Stimulated activated CD4-positive, alpha-beta T cell treated with anti-CD3 and anti-CD28 coated beads, Interleukin-1b, Interleukin-23, amount 100 ng/mL, for 1 hour (primary cell): ENCODE measurements at places on chromosomes 12 and 14.

GRCh38 chr14:58954901-58955861 is 233.3 kb upstream of the DAAM1 start:
- no peak for DNase-seq

DNA sequence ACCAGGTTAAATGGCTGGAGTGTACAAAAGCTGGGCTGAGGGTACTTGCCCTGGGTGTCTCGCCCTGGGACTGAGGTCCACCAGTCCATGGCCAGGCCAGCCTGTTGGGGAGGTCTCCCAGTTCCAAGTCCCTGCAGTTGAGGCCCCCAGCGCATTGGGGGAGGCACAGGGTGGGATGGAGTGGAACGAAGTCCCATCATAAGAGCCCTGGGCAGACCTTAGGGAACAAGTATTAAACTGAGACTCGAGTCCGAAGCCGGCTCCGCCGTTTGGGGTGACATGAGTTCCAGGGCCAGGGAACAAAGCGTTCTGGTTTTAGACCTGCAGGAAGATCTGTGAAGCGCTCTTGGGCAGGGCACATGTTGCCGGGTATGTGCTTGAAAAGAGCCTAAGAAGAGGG is 84.7 kb downstream of the ALG10 start:
- no peak for DNase-seq

DNA sequence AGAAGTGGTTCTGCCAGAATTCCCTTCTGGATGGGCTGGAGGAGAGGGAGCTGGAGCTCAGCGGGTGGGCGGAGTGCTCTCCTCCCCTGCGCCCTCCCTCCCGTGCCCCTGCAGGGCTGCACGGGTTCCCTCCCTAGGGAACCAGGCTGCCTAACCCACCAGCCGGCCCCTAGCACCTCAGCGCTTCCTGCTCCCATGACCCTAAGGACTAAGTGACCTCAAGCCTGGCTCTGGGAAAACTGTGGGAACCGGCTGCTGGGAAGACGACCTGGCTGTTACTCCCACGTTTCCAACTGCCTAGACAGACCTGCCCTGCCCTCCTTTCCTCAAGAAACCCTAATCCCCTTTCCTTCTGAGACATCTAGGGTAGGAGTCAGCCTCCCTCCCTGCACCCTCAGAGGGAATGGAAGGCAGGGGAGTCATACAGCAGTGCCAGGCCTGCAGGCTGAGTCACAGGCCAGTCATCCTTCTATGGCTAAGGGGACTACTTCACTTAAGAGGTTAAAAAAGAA is 31.5 kb downstream of the SLC6A12 start:
- no peak for DNase-seq

- no peak for DNase-seq
Observed at GRCh38 chr12:27015730-27016076, 1.5 kb upstream of the TM7SF3 start.

GRCh38 chr12:67944093-67944492 is 45.2 kb upstream of the IFNG-AS1 start:
- DNase-seq, result no peak

DNA sequence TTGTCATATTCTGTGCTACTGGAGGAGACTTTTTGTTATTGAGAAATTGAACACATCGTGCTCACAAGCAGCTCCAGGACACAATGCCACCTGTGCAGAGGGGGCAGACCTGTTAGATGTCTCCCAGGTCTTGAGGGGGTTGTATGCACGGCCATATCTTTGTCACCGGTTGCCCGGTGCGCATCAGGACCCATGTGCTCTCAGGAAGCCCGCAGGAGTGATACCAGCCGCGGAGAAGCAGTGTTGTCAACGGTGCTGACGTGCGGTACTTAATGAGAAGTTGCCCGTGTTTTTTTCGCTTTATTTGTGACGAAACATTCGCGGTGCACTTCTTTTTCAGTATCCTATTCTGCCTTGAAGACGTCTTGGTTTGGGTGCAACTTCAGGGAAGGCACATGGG is 128.2 kb upstream of the RTL1 start:
- no peak for DNase-seq

DNA sequence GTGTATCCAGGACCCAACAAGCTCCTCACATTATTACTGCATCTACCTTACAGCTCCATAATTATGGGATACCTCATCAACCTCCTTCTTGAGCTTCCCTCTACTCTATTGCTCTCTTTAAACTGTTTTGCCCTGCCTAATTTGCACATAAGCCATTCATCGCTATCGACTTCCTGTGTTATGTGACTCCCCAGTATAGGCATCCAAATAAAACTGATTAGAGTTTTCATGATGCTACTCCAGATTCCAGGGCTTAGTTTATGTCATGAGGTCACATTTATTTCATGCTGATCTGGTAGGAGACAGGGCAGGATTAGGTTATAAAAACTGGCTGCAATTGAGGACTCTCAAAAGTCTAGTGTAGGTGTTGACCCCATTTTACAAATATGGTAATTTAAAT is 569.9 kb upstream of the MGAT4C start:
- DNase-seq, result no peak

DNA sequence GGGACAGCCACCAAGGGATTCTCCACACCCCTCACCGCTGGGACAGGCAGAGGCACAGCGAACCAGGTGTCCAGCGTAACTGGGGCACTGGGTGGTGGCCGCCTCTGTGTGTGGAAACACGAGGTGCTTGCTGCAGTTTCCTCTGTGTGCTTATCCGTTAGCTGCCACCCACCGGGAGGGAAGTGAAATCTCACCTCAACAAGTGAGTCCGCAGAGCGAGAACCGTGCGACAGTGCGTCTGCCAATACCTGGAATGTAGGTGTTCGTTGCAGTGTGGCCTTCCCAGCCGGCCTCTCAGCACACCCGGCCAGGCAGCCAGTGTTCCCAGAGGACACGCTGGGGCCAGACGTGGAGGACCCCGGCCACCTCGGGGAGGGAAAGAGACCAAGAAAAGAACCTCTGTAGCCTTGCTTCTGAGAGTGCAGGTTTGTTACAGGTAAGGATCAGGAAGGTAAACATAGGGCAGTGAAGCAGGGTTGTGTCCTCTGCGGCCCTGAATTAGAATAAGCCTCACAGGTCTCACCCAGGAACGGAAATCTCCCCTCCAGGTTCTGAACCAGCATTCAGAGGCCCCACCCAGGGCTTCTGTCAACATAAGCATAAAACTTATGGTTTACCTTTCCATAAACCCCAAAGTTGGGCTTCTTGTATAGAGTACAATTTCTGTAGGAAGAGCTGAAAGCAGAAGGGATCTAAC is 1.5 kb downstream of the BCL2L14 start:
- DNase-seq, result no peak

DNA sequence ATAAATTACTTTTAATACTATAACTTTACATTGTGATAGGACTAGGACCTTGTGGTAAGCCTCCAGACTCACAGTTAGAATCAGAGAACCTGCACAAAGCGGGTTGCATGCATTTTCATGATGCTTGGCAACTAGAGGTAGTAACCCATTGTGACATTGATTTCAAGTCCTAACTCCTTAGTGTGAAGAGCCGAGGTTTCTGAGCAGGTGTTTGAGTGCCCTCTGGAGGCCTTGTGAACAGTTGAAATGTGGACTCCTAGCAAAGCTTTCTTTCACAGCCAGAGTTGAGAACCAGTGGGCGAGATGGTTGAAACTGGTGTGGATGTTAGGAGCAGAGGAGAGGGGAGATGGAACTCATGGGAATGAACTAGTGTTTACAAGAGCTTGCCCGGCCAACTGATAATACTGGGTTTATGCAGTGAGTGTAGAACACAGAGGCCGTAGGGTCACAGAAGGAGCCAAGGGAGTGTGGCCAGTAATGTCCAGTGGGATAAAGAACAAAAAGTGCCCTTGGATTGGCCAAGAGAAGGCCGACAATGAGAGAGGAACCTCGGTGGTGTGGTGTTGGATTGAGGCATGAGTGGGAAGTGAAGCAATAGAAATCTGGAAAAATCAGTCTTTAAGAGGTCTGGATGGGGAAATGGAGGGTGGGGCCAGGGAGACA is 10.9 kb downstream of the ZNF664 start:
- peak; percentile 8 for DNase-seq

- no peak for DNase-seq
Observed at GRCh38 chr12:93860668-93861373, 183.6 kb downstream of the CRADD start.

GRCh38 chr14:51410897-51411296 is 170.8 kb downstream of the TMX1 start:
- DNase-seq, result no peak

DNA sequence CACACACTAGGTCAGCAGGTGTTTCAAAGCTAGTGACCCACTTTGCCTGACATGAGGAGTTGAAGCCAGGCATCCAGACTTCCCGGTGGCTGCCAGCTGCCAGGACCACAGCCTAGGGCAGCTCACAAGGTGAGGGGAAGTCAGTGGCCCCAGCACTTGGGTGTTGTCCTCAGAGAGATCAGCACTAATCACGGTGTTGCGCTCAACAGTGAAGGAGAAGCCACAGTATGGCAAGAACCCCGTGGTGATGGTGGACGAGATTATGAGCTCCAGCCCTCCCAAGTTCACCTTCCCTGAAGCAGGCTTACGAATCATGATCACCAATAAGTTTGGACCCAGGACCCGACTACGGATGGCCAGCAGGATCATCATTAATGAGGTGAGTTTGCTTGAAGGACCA is 59.9 kb upstream of the RIN3 start:
- no peak for DNase-seq

DNA sequence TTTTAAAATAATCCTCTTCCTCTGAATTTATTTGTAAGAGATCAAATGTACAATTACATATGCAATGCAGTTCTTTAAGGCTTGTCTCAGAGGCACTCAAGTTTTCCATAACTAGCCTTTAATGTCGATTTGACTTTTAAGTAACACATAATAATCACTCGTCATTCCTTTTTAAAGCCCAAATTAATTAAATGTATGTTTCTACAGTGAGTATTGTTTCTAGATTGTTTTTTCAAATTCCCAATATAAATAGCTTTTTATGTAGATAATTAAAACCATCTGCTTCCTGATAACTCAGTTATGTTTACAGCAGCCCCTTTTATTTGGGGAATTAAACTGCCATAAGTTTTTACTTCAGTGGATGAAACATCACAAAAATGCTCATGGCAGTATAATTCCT is 185.1 kb downstream of the ETNK1 start:
- no peak for DNase-seq

- no peak for DNase-seq
Observed at GRCh38 chr12:34398366-34398705, 376.0 kb downstream of the ALG10 start.

GRCh38 chr12:24304285-24304684 is 354.8 kb upstream of the SOX5 start:
- no peak for DNase-seq

- DNase-seq, result no peak
Observed at GRCh38 chr14:60845523-60845922, 111.0 kb downstream of the MNAT1 start.

DNA sequence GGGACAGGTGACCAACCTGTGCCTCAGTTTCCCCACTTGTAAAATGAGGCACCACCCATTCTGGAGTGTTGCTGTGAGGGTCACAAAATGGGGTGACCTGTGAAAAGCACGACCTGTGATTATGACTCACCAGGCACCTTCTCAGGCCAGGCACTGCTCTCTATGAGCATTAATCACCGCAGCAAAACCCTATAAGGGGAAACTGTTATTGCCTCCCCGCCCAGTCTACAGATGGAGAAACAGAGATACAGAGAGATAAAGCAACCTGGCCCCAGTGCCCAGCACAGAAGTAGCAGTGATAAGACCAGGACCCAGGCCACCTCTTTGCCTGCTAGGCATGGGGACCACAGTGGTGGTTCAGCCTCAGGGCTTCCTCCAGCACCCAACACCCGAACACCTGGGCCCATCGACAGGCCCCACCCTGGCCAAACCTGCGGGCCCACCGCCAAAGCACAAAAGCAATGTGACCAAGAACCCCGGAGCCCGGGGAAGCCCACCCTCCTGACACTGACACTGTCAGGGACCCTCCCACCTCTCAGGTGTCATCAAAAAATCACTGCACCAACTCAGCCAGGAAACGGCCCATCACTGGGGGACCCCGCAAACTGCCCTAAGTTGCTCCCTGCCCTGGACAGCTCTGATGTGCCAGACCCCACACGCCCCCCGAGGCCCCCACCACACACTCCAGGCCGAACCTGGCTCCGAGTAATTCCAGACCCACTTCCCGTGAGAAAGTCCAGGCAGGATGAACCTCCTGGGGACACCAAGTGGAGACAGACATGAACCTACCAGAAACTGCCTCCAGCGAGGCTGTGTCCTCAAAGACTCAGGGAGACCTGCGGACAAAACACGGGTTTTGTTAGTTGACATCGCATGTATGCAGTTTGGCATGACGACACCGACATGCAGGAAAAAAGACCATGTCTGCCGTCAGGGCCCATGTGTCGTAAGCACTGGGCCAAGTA is 32.4 kb downstream of the NCOR2 start:
- no peak for DNase-seq

GRCh38 chr12:50232771-50233209 is 50.5 kb downstream of the LIMA1 start:
- no peak for DNase-seq

- no peak for DNase-seq
Observed at GRCh38 chr14:67077921-67078320, 111.3 kb upstream of the GARIN2 start.

- no peak for DNase-seq
Observed at GRCh38 chr12:15599266-15600037, 189.7 kb downstream of the EPS8 start.

- no peak for DNase-seq
Observed at GRCh38 chr14:54480830-54481562, 7.8 kb downstream of the GMFB start.

DNA sequence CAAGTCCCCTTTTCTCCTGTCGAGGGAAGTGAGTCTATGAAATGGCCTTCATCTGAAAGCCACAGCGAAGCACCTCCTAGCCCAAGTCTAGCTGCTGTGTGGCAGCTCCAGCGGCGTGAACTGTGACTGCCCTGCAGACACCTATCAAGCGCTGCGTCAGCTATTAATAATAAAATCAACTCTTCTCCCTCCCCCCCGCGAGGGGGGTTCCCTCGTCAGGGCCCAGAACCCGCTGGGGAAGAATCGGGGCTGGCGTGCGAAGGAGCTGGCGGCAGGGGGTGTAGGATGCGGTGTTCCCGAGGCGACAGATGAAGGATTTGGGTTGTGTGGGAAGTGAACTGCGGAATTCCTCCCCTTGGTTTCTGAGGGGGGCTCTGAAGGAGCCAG is 662 bp upstream of the ATP2A2 start:
- DNase-seq, result peak; percentile 34

- no peak for DNase-seq
Observed at GRCh38 chr12:110943373-110943772, 23.0 kb upstream of the MYL2 start.

DNA sequence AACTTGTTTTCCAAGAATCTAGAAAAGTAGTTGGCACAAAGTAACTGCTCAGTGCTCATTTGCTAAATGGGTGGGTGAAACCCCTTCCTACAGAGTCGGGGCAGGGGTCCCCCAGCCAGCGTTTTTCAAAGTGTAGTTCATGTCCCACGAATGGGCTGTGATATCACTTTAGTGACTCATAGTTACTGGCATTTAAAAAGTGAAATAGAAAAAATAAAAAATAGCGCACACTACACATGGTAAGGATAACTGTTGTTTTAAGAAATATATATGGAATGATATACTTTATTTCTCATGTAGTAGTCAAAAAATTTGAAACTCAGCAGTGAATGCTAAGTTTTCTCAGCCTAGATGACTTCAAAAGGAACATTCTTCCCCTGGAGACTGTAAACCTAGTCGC is 250.4 kb downstream of the CHST11 start:
- DNase-seq, result no peak

GRCh38 chr12:53596920-53597363 is 29.2 kb downstream of the ATF7 start:
- no peak for DNase-seq

- no peak for DNase-seq
Observed at GRCh38 chr12:88597365-88597764, 17.1 kb upstream of the KITLG start.
